Activated CD4-positive, alpha-beta T cell treated with anti-CD3 and anti-CD28 coated beads for 36 hours (primary cell): ENCODE measurements at places on chromosomes 5 and 9. TPM values are rescaled to one million over a fixed set of nuclear protein-coding genes. Genes with fewer than 3 reads are reported as not detected.

MARCHF11 gene
- not detected for total RNA-seq

- no peaks in the 10 kb centered on the region for H3K4me1 ChIP-seq
- no peaks in the 10 kb centered on the region for H3K36me3 ChIP-seq
- H3K27ac ChIP-seq = no peak overlapping the region
- no peak for DNase-seq
Measured at GRCh38 chr9:121767171-121767769, 115.8 kb downstream of the DAB2IP start.

GRCh38 chr5:87400305-87400899 is 12.3 kb downstream of the CCNH start:
- no peaks in the 10 kb centered on the region for H3K27me3 ChIP-seq
- DNase-seq = no peak
- peaks cover 54% of the 10 kb centered on the region for H3K36me3 ChIP-seq
- H3K27ac ChIP-seq = no peak overlapping the region
- H3K4me1 ChIP-seq = peaks cover 30% of the 10 kb centered on the region

- no peak overlapping the region for H3K4me3 ChIP-seq
- no peak for DNase-seq
- peaks cover 34% of the 10 kb centered on the region for H3K27me3 ChIP-seq
- no peak overlapping the region for H3K27ac ChIP-seq
- H3K36me3 ChIP-seq = peaks cover 12% of the 10 kb centered on the region
Measured at GRCh38 chr5:140835622-140836510, 1.8 kb downstream of the PCDHA7 start.

DNA sequence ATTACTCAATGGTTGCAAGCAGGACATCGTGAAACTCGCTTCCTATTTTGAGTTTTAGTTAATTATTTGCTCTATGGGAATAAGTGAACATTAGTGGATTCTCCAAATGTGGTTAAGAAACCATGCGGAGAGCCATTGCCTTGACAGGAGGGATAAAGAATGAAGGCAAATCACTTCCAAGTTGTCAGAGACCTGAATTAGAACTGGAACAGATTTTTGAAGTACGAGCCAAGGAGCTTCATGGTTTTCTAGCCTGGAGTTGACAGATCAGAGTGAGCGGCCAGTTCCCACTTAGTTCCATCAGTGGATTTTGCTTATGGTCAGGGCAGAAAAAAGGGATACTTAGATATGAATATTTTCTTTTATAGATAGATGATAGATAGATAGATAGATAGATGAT is 171.4 kb upstream of the CDH10 start:
- H3K4me1 ChIP-seq = no peaks in the 10 kb centered on the region
- no peak for DNase-seq
- no peak overlapping the region for H3K27ac ChIP-seq
- no peak overlapping the region for H3K4me3 ChIP-seq
- no peaks in the 10 kb centered on the region for H3K27me3 ChIP-seq
- no peaks in the 10 kb centered on the region for H3K36me3 ChIP-seq

- DNase-seq = no peak
- no peaks in the 10 kb centered on the region for H3K4me1 ChIP-seq
- no peak overlapping the region for H3K4me3 ChIP-seq
- peaks cover 2% of the 10 kb centered on the region for H3K27me3 ChIP-seq
Measured at GRCh38 chr5:34827588-34828506, 11.1 kb upstream of the TTC23L start.

DNA sequence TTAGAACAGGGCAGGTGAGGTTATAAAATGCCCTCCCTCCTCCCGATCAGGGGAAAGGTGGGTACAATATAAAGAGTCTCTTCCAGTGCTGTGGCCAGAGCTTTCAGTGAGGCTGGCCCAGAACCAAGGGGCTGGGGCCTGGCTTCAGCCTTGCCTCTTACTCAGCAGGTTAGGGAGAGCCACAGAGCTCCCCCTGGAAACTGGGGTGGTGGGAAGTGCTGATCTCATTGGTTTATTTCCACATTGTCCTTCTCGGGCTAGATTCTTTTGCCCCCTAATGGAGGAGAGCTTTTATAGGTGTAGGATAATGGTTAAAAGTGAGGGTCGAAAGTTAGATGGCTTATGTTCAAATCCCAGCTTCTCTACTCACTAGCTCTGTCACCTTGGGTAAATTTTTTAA is 186.7 kb upstream of the TBC1D2 start:
- H3K27me3 ChIP-seq = peaks cover 1% of the 10 kb centered on the region
- no peak for DNase-seq
- no peak overlapping the region for H3K27ac ChIP-seq
- H3K4me1 ChIP-seq = no peaks in the 10 kb centered on the region
- no peak overlapping the region for H3K4me3 ChIP-seq

DNA sequence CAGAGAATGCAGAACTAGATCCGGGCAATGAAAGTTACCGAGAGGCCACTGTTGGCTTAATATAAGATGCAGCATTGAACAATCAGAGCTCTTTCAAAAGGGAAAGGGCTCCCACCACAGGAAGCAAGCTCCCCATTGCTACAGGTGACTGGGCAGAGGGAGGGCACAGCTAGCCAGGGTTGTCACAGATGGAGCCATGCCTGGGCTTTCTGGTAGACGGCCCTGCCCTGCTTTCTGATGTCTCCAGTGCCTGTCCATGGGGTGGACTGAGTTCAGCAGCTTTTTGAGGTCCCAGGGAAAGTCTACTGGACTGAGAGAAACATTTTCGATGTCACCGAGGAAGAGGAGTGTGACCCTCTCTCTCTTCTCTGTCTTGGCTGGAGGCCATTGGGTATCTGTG is 14.1 kb downstream of the RGS3 start:
- H3K4me3 ChIP-seq = no peak overlapping the region
- H3K4me1 ChIP-seq = peaks cover 13% of the 10 kb centered on the region
- no peak for DNase-seq
- H3K27ac ChIP-seq = no peak overlapping the region
- H3K27me3 ChIP-seq = peaks cover 1% of the 10 kb centered on the region

GRCh38 chr5:145968970-145969713 is 32.8 kb downstream of the SH3RF2 start:
- no peak overlapping the region for H3K27ac ChIP-seq
- H3K36me3 ChIP-seq = no peaks in the 10 kb centered on the region
- peaks cover 16% of the 10 kb centered on the region for H3K27me3 ChIP-seq
- no peak for DNase-seq
